GOT3 (cell line): ENCODE measurements at places on chromosomes 3 and 15.

GRCh38 chr3:10775259-10775658 lies 40.8 kb upstream of the SLC6A11 start:
- no peak for DNase-seq

DNA sequence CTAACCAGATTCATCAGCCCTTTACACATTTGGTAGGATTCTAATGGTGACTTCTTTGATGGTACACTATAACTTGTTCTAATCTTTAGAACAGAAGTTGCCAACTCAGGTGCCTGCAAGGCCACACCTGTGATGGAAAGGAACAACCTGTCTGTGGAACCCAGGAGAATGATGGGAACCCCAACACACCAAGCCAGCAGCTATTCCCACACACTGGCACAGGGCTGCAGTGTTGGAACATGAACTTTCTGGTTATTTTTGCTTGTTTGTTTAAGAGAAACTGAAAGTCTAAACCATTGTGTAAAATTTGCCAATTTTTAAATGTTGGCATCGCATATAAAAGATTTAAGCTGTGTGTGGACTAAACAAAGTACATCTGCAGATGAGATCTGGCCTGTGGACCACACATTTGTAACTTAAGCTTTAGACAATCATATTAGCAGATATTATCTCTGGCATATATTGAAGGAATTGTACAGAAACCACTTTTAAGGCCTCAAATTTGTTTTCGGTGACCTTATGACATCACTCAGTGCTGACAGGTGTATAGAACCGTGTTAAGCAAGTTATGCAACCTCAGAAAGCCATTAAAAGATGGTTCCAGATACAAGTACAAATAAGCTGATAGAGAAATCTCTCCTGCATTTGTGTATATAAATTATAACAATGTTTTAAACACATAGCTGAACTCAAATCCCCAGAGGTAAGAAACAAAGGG lies 242.9 kb downstream of the SLC9A9 start:
- no peak for DNase-seq

GRCh38 chr15:22224241-22224671 lies 143.9 kb downstream of the OR4M2 start:
- no peak for DNase-seq

DNA sequence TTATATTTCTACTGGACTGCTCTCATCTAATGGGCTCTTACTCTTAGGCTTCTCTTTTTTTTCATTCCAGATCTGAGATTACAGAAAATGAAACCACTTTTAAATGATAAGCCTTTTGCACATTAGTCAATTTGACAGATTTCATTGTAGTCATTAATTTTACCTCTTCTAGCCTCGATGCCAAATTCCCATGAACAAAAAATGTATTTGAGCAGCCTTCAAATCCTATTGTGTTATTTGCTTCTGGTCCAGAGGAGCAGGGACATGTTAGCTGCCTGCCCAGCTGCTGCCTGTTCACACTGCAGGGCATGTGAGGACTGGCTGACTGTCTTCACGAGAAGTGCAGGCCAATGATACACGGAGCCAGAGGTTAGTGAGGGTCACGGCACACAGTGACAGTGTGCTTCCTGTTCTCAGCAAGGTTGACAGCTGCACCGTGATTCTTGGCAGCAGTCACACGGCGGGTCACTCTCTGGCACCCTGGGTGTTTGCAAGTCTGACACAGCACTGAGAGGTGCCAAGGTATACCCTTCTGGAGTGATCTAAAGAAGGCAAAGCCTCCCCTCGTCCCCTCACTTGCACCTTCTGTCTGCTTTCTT lies 40.8 kb downstream of the KAT2B start:
- no peak for DNase-seq

DNA sequence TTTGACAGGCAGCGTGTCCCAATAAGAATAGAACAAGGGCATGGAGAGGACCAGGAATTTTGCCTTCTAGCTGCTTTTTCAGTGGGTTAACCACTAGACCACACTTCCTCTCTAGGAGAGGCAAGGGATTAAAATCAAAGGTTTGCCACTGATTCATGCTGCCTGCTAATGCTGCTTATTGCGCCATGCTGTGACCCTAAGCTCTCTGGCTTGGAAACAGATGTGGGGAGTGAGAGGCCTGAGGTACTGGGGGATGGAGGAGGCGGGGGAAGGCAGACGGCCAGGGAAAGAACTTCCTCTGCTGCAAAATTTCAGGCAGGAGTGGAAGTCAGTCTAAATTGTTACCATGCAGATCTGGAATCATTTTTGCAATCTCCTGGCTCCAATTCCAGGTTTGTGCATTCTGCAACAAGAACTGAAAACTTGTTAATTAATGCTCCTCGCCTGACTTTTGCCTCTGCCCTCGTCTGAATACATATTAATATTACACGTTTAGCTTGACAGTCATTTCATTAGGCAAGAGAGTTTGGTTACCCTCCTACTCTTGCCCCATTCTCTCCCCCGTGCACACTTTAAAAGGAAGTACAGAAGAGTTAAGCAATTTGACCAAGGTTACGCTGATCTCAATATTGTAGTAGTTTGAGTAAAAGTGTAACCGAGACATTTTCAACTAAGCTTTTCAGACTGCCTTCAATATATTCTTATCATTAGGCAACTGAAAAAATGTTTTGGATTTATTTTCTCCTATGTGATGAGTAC lies 121.7 kb upstream of the SPRED1 start:
- peak; percentile 47 for DNase-seq

DNA sequence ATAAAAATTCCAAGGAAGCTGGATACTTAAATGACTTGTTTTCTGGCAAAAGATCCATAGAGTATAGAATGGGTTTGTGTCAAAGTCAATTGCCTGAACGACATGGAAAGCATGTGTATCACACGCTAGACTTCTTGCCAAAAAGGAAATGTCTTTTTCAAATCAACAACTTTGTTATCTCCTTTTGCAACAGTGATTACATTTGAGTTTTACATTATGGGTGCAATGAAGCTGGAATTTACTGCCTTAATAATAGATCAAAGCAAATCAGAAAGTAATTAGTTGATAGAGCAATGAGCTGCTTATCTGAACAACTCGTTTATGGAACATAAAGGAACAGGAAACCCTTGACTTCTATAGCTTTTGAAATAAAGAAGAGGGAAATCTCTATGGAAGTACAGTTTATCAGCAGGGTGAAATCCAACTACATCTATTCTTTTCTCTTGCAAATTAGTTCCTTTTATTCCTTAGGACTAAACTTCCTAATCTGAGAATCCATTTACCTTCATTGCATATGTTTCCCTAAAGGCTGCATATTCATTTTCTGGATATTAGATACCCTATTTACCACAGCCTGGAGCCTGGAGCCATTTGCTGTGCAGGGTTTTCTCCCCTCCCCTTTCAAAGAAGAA lies 415.1 kb upstream of the NECTIN3 start:
- no peak for DNase-seq

- DNase-seq = no peak
These were observed 165.0 kb downstream of the STXBP5L start for GRCh38 chr3:121073011-121073410.

DNA sequence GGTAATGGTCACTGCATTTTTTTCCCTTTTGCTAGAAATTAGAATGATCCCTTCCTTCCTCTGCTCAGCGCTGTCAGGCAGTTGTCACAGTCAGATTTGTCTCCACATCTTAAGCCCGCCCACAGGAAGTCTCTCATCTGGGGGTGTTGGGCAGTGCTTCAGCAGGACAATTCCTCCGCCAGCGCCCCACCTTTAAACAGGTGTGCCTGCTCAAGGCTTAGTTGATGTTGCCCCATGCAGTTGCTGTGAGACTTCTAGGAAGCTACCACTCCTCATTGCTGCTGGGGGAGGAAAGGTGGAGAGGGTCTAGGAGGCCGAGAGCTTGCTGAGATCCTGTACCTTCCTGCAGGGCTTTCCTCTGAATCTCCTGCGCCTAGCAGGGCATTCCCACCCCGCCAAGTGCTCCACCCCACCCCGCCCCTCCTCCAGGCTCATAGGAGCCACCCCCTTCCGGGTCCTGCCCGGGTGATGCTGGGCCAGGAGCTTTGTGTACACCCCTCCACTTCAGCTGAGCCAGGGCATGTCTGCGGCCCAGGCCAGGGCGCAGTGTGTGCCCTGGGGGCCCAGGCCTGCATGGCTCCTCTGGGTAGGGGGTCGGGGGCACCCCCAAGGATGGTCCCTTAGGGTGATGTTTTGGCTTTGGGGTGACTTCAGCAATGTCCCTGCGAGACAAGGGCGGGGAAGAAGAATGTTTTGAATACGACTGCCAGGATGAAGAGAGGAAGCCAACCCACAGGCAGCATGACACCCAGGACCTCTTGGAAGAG lies 68.7 kb downstream of the TRAK1 start:
- DNase-seq = no peak

- no peak for DNase-seq
These were observed 35.7 kb downstream of the EEFSEC start for GRCh38 chr3:128188956-128189355.

DNA sequence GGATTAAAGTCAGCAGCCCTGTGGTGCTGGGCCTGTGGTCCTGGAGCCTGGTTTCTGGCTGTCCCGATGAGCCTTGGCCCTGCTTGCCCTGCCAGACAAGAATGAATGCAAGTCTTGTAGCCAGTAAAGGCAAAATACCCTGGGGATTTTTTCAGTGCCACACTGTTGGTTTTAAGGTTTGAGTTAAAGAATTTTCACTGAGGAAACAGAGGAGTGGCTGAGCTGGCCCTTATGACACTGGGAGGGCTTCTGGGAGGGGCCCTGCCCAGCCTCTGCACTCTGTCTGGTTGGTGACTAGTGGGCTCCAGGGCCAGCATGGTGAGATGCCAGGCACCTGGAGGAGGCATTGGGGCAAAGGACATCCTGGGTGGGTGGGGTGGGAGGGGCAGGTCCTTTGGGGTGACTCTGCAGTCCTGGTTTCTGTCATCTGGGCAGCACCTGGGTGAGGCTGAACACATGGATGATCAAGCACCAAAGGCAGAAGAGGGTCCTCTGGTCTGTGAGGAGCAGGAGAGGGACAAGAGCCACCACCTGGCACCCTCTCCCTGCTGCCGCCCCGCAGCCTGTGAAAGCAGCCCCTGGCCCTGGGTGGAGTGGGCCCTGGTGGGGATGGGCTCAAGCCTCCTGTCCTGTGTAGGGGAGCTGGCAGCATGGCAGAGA lies 12.5 kb upstream of the PLA2G4E start:
- no peak for DNase-seq

DNA sequence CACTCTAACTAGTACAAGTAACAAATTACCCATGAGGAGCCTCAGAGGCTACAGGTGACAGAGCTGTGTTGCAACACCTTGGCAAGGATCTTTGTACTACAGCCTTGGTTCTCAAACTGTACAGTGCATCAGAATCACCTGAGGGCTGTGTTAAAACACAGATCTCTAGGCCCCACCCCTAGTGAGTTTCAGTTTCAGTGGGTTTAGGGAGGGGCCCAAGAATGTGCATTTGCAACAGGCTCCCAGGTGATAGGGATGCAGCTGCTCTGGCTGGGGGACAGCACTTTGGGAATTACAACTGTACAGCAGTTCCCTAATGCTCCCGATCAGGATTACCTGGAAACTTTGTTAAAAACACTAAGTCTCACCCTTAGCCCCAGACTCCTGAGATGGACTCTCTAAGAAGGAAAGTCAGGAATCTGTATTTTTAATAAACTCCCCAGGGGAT lies 66.1 kb upstream of the NR2F2 start:
- DNase-seq = no peak

- no peak for DNase-seq
These were observed 104.6 kb downstream of the LIPC start for GRCh38 chr15:58536414-58536813.

DNA sequence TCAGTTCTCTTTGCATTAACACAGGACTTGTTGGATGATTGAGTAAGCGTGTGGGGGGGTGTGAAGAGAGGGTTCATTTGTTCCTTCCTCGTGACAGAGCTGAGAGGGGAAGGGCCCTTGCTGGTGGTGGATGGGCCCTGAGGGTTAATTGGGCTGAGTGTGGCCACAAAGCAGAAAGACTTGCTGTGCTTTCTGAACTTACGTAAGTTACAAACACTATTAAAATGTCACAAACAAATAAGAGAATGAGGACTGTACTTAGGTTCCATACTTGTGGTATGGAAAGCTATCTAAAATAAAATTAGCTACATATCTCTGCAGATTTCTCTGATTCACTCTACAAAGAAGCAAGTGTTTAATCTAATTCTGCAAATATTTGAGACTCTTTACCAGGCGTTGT lies 231.3 kb downstream of the LPP start:
- no peak for DNase-seq

DNA sequence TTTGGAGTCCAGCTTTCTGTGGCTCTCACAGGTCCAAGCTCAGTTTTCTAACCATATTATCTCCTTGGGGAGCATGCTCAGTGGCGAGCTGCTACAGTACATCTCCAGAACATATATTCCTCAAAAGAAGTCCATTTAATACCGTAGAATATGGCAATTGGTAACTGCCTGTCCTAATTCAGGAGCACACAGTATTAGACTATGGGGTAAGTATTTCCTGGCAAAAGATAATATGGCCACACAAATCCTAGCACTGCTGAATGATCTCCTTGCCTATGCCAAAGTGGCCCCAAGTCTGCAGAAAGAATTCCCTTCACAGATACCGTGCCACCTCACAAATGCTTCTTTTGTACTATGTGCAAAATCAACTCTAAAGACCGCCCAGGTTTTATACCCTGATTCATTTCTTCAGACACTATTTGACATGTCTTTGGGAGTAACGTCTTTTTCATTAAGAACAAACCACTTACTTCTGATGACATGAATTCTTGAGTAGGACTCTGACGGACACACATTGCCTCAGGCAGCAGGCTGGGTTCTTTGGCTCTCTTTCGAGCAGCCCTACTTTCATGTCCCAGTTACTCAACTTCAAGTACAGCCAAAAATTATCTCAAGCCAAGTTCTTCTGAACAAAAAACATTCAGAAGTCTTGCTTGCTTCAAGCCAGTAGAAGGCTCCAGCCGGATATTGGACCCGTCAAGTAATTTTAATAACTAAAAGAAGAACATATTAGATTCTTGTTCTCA lies 368.3 kb upstream of the DCBLD2 start:
- no peak for DNase-seq

DNA sequence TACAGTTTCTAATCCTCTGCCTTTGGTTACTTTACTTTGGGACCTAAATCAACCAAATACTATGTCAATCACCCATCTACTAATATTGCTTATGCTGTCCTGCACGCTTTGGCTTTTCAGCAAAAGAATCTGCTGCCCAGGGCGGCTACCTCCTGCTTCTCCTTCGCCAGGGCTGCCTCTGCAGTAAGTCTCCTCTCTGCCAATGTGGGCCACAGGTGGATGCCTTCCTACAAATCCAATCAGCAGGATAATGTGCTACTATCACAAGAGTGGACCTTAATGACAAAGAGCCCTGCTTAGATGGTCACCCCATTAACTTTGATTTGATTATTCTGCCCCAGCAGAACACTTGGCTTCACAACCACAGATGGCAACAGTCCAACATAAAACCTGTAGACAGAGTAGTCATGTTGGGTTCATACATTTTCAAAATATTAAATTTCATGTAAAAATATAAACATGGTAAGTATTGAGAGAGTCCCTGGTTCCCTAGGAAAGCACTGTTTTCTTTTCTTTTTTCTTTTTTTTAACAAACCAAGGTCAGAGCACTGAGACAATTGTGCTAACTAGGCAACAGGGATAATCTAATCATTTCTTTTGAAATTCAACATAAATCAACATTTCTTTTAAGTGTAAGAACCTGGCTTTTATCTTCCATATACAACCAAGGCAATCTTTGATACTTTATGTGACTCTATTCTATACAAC lies 298.3 kb downstream of the ZBTB20 start:
- no peak for DNase-seq
